Stimulated activated CD4-positive, alpha-beta T cell treated with anti-CD3 and anti-CD28 coated beads, Interleukin-12 subunit alpha, Interleukin-12 subunit beta, amount 100 ng/mL, for 24 hours (primary cell): ENCODE measurements at places on chromosomes 4 and X.

DNA sequence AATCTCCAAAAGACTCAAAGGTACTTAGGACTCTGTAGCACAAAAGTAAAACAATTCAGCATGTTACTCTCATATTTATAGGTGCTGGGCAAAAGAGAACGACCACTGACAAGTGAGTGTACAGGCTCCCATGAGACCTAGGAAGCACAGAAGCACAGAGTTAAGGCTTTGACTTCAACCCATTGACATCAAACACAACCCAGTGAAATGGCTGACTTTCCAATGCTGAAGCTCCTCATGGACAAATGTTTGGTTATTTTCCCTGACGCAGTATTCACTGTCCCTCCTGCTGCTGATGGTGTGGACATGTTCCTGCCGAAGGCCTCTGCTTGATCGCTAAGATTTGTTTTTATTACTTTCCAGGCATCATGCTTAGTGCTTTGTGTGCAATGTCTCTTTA, 148.7 kb downstream of the TSPAN5 start:
- no peak for DNase-seq

DNA sequence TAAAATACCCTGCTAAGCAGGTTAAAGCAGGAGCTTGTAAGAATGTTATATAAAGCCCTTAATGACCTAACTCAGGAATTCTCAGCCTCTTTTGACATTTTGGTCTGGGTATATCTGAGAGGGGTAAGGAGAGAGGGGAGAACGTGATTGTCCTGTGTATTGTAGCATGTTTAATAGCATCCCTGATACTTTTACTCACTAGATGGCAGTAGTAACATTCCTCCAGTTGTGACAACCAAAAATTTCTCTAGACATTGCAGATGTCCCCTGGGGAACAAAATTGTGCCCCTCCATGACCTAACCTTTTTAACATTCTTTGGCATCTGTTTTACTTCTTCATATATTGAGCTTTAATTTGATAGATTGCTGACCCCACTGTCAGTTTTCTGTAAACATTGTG, 17.9 kb downstream of the SMARCA5 start:
- DNase-seq, result no peak

GRCh38 chr4:36568575-36568974, 287.2 kb downstream of the DTHD1 start:
- DNase-seq, result no peak

GRCh38 chr4:16233569-16234177, 7.4 kb upstream of the TAPT1 start:
- DNase-seq, result no peak

- DNase-seq, result no peak
Observed at GRCh38 chrX:36534900-36535299, 473.3 kb upstream of the FAM47C start.

GRCh38 chr4:57448452-57448851, 338.3 kb upstream of the IGFBP7 start:
- no peak for DNase-seq

DNA sequence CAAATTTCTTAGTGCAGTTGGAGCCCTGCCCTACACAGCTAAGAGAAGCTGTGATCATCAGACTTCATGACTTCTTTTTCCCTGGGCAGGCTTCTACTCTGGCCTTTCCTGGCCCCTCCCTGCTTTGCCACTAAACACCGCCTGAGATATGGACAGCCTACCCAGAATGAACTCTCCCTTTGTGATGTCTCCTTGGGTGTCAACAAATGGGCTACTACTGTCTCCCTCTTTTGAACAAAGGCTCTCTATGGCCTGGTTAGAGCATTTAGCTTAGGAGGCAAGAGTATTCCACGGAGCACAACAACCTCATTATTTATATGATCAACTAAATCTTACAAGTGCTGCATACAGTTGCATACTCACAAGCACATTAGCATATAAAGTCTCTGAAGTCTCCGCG, 127.6 kb upstream of the HCCS start:
- no peak for DNase-seq
